ENCODE measurements at places on chromosomes 11 and 22.

DNA sequence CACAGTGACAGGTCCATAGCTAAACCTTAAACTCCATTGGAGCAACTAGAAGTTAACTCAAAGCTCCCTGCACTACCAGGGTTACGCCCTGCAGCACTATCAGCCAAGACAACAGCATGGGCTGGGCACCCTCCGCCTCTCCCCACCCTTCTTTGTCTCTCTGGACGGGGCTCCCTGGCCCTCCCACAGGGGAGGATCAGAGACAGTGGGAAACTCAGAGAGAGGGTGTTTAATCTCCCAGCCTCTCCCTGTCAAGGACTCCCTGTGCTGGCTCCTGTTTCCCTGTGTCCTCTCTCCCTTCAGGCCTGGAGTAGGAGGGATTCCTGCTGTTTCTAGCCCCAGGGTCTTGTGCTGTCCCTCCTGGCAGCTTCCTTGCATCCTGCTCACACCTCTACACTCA lies 56.9 kb upstream of the CSNK2A3 start:
- DNase-seq, result no peak

DNA sequence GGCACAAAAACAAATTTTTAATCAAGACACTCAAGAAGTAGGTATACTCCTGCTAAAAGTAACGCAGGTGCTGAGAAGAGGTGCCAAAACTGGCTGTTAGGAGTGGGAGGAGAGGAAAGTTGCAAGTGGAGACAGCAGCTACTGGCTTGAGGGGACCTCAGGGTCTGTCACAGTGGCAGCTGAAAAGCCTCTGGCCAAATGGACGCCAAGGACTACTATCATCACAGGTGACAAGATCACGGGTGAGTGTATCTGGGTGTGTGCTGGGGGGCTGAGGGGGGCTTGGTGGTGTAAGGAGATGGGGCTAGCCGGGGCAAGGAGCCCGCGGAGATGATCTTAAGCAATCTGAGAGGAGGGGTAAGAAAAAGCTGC lies 687 bp downstream of the ZNF202 start:
- no peak for DNase-seq

GRCh38 chr11:35683728-35684339 lies 21.3 kb downstream of the TRIM44 start:
- DNase-seq, result no peak

- DNase-seq, result no peak
Observed at GRCh38 chr11:121240650-121241303, 51.8 kb upstream of the SC5D start.
